Stomach (tissue), 19 donors: ENCODE measurements at places on chromosomes 5 and 9. TPM values are rescaled to one million over a fixed set of nuclear protein-coding genes. Genes with fewer than 3 reads are reported as not detected.

The CD72 gene
- 2.8 TPM for polyA plus RNA-seq

The ADAMTSL1 gene
- polyA plus RNA-seq = 1.9 TPM

The FPGS gene
- 42.7 TPM for polyA plus RNA-seq

The PRR16 gene
- 1.3 TPM for polyA plus RNA-seq

The RANBP17 gene
- polyA plus RNA-seq = 2.1 TPM
